ENCODE measurements at places on chromosomes 7 and 10.

- no peak for DNase-seq
Measured at GRCh38 chr7:150781103-150781502, 19.1 kb downstream of the TMEM176B start.

GRCh38 chr10:130341356-130341755 is 205.2 kb downstream of the GLRX3 start:
- DNase-seq = no peak

DNA sequence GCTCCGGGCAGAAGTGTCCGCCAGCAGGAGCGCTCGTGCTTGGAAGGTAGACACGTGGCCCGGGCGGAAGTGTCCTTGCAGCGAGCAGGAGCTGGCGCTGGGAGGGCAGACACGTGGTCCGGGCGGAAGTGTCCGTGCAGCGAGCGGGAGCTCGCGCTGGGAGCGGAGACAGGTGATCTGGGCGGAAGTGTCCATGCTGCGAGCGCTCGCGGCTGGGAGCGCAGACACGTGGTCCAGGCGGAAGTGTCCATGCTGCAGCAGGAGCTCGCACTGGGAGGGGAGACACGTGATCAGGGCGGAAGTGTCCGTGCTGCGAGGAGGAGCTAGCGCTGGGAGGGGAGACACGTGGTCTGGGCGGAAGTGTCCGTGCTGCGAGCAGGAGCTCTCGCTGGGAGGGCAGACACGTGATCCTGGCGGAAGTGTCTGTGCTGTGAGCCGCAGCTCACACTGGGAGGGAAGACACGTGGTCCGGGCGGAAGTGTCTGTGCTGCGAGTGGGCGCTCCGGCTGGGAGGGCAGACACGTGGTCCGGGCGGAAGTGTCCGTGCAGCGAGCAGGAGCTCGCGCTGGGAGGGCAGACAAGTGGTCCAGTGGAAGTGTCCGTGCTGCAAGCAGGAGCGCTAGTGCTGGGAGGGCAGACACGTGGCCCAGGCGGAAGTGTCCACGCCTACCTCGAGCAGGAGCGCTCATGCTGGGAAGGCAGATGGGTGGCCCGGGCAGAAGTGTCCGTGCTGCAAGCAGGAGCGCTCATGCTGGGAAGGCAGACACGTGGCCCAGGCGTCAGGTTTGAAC is 41.1 kb upstream of the PRKAR1B start:
- DNase-seq = peak; percentile 27

GRCh38 chr7:41431671-41432070 is 271.2 kb downstream of the INHBA start:
- no peak for DNase-seq

DNA sequence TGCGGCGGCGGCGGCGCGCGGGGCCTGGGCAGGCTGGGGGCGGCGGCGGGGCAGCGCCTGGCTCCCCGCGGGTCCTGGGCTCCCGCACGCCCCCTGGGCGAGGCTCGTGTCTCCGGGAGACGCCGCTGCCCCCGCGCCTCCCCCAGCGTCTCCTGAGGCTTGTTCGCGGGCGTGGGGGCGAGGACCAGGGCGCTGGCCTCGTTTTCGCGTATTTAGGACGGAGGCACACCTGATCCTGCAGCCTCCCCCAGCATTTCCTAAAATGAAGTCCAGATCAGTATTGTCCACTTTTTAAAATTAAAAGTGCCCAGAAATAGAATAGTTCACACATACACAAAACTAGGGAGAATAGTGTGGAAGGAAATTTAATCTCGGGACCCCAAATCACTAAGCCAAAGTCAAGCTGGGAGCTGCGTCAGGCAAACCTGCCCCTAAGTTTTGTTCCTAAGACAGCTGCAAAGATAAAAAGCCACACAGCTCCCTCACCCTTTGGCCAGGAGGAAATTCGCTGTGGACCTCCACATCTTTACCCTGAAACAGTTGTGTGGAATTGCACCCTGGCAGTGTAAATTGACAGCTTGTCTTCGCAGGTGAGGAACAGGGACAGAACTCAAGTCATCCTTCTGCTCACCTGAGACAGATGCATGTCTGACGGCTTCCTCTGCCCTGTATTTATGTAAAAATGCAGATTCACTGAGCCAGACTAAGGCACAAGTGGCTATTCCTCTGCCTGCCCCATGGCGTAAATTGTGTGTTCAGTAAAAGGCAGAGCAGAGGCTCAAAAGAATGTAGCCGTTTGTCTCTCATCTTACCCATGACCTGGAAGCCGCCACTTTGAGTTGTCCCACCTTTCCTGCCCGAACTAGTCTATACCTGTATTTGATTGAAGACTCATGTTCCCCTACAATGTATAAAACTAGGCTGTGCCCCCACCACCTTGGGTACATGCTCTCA is 740 bp downstream of the GALNT11 start:
- DNase-seq = peak; percentile 14

DNA sequence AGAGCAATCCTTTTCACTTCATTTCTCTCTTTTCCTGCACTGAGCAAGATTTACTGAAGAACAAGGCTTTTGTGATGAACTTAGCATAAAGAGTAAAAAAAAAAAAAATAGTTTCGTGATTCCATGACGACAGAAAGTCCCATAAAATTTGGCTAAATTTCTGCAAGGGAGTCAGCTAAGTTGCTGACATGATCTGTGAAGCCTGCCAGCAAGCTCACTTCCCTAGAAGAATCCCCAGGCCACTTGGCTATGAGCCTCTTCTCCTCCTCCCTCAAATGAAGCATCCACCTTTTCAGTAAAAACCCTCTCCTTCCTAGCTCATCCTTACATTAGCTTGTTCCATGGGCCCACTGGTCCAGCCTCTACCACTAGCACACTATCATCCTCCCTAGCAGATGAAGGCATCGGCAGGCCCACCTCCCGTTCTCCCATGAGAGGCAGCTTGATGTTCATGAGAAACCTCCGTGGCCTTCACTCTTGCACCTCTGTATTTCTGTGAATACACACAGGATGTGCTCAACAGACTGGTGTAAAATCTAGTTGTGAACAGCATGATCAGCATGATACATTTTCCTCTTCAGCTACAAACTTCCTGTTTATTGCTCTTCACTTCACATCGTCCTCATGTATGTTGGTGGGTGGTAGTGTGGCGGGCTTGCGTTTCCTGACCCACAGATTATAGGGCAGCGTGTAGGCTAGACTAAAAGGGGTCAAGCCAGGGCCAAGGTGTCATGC is 30.9 kb downstream of the GIMAP8 start:
- DNase-seq = peak; percentile 55

DNA sequence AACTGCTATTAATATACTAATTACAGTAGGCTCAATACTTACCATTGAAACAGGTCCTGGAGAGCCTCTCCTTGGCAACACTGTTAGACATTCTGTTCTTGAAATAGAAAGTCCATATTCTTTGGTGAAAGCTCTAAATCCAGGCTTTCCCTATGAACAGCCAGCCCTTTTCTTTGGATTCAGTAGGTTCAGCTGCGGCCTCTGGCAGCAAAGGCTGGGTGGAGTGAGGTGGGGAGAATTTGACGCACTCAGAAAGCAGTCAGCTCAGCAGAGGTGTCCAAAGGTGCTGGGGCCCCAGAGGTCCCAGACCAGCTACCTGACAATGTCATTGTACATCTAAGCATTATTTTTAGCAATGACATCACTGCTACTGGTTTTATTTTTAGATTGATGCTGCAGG is 146.1 kb downstream of the GRK5 start:
- DNase-seq = no peak

- DNase-seq = no peak
Measured at GRCh38 chr10:97169911-97170693, 15.7 kb downstream of the SLIT1 start.

DNA sequence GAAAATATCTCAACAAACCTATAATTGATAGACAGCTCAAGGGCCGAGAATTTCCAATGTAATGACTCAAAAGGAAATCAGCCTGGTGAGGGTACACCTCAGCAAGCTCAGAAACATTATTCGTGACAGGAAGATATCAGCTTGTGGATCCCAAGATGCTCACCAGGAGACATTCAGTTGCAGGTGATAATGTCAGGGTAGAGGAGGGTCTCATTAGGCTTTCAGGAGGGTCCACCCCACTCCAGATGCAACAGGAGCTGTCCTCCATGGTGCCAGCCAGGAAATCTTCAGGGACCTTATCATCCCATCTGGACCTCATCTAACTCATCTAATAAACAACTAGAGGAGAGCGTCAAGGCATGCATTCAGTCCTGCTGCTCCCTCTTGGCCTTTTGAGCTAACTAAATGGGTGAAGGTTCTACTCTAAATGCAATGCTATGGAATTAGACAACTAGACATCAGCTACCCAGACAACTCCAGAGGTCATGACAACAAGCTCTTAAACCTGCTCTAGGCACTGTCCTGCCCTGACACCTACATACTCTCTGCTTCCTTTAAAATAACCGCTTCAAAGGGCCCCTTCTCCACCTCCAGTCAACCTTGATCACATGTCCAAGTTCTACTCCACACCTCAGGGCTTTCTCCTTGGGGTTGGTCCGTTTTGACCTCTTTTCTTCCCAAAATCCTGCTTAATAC is 4.3 kb upstream of the GIMAP5 start:
- DNase-seq = no peak

GRCh38 chr10:72796042-72796441 is 97.5 kb upstream of the OIT3 start:
- no peak for DNase-seq

- no peak for DNase-seq
Measured at GRCh38 chr7:194252-195009, 2.1 kb downstream of the FAM20C start.

GRCh38 chr7:39501358-39501757 is 64.8 kb upstream of the YAE1 start:
- no peak for DNase-seq

DNA sequence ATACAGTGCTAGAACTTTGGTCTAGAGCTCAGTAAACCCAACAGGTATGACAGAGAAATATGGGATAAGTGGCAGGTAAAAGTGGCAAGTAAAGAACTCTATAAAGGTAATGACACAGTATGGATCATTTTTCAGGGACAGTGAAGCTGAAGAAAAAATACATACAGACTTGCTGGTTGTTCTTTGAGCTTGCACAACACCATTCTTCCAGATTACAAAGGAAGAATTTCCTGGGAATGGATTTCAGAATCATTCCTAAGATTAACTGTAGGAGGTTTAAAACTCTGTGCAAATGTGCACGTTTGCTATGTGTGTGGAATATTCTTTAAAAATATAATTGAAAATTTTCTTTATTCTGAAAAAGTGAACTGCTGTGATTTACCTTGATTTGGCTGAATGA is 36.0 kb downstream of the PHF14 start:
- DNase-seq = no peak

DNA sequence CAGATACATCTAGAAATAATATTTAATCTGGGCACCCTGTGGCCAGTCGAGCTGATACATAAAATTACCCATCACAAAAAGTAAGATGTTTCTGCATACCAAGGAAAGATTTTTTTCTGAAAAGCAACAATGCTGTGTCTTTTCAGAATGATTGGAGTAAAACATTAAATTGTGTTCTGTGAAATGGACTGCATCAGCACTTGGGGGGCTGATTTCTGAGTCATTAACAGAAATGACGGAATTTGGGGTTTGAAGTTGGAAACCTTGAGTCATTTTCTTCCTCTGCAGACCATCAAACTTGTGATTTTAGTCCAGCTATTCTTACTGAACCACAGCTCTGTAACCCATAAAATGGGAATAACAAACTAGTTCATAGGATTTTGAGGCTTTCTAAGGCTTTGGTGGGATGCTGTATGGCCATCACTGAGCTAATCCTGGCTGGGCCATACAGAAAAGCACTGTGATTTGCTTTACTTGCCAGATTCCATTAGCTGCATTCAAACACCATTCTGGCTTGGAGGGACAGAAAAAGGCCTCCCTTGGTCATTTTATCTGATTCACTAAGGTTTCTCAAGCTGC is 739.4 kb upstream of the IGFBP3 start:
- DNase-seq = no peak

DNA sequence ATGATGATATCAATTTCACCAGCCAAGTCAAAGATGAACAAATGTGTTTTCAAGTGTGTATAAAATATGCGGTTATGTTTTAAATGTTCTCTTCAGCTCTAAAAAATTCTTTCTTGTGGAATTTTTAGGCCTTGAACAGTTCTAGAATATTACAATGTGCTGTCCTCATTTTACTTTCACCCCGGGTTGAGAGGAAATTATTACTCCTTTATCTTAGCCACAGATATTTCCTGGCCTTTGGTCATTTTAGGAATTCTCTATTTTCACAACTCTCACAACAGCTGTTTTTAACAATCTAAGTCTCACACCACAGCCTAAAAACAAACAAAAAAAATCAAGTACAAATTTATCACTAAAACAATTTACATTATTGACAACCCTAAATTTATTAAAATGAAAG is 112.2 kb upstream of the HGF start:
- no peak for DNase-seq

- no peak for DNase-seq
Measured at GRCh38 chr7:4714767-4715409, 32.8 kb downstream of the FOXK1 start.

DNA sequence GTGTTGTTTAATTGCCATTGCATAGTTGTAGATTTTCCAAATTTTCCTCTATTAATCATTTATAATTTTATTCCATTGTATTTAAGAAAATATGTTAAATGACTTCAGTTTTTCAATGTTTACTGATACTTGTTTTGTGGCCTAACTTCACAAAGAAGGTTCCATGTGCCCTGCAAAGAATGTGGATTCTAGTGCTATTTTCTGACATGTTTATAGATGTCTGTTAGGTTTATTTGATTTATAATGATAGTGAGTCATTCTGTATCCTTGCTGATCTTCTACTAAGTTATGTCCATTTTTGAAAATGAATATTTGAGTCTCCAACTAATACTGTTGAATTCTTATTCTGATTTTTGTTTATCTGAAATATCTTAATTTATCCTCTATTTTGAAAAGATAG is 369.0 kb downstream of the MAGI2 start:
- no peak for DNase-seq

DNA sequence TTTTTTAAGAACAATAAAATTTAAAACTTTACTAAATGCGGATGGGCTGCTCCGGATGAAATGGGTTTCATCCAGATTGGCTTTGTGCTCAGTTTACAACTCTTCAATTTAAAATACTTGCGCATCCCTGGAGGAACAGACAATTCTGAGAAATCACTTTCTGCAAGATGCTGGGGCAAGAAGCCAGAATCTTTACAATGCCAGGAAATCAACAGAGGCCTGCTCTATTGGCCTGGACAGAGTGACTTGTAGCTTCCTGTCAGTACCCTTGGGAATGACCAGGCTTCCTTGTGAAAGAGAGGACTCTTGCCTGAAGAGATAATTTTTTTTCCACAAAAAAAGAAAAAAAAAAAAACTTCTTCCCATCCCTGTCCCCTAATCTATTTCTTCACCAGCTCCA is 3.9 kb upstream of the FAM13C start:
- no peak for DNase-seq

GRCh38 chr7:28732071-28732869 is 225.9 kb downstream of the TRIL start:
- no peak for DNase-seq

All from stimulated activated naive CD8-positive, alpha-beta T cell treated with anti-CD3 and anti-CD28 coated beads, Interleukin-15, amount 100 ng/mL, for 72 hours (primary cell).